ENCODE measurements at places on chromosomes 3 and 15.

GRCh38 chr3:2921903-2922302, 188.3 kb downstream of the IL5RA start:
- DNase-seq = no peak

- no peak for DNase-seq
These were observed at the start of gene PRR20G for GRCh38 chr3:127287840-127288239. PRR20G (minus strand) TSS chr3:127288046; CDS start chr3:127287365, 681 bp downstream.

DNA sequence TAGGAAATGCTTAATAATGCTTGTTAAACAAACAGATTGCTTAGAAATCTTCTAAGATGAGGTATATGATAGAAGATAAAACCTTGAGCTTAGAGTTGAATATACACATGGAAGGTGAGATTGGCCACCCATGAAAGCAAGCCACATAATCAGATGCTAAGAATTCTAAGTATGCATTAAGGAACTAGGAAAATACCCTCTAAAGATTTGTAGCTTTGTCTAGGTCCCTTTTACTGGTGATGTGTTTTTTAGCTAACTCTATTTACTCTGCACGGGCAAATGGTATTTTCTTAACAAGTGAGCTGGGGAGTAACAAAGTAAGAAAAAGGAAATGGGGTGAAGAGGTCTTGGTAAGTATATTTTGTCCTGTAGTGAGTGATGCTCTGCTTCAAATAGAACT, 310.3 kb downstream of the OXSM start:
- DNase-seq = no peak

GRCh38 chr15:66895794-66896453, 169.5 kb upstream of the SMAD3 start:
- DNase-seq = no peak

- peak; percentile 55 for DNase-seq
These were observed 1.9 kb downstream of the PCOLCE2 start for GRCh38 chr3:142886940-142887339.

- DNase-seq = no peak
These were observed 87.8 kb downstream of the NCEH1 start for GRCh38 chr3:172622916-172623700.

DNA sequence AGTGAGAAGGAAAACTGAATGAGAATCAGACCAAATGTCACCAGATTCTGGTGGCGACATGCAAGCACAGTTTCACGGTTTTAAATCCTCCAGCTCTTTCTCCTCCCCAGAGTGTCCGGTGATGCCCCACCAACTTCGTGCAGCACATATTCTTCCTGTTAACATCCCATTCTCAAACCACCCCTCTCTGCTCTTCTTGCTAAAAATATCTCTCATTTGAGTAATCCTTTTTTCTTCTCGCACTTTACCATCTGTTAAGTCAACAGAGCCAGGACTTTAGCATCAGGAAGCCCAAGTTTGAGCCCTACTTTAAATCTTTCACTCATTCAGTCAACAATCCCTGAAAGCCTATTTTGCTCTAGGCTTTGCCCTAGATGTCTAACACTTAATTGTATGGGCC, 68.2 kb upstream of the VGLL4 start:
- DNase-seq = no peak

- DNase-seq = no peak
These were observed 26.7 kb downstream of the ABHD2 start for GRCh38 chr15:89114990-89115389.

DNA sequence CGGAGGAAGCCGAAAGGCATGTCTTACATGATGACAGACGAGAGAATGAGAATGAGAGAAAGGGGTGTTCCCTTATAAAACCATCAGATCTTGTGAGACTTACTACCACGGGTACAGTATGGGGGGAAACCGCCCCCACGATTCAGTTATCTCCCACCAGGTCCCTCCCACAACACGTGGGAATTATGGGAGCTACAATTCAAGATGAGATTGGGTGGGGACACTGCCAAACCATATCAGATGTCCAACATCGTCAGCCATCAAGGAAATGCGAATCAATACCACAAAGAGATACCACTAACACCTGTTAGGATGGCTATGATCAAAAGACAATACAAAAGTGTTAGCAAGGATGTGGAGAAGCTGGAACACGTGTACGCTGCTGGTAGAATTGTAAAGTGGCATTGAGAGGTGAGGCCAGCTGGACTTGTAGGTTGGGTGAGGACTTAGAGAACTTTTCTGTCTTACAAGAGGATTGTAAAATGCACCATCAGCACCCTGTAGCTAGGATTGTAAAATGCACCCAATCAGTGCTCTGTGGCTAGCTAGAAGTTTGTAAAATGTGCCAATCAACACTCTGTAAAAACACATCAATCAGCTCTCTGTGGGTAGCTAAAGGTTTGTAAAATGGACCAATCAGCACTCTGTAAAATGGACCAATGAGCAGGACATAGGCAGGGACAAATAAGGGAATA, 37.5 kb downstream of the VGLL4 start:
- no peak for DNase-seq

DNA sequence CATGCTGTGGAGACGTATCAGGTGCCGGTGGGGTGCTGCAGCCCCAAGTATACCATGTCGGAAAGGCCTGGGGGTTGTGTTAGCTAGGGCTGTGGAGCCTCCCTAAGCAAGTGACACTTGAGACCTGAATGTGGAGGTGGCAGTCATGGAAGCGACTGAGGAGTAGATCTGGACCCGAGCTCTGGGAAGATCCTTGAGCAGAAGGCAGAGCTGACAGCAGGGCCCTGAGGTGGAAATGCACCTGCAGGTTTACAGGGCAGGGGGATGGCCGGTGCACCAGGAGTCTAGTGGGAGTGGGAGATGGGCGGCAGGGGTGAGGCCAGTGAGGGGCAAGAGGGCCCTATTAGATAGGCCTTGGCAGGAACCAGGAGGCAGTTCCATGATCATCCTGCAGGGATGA, 91.8 kb upstream of the PLXNA1 start:
- DNase-seq = no peak

GRCh38 chr3:29899021-29899420, 618.1 kb downstream of the RBMS3 start:
- no peak for DNase-seq

DNA sequence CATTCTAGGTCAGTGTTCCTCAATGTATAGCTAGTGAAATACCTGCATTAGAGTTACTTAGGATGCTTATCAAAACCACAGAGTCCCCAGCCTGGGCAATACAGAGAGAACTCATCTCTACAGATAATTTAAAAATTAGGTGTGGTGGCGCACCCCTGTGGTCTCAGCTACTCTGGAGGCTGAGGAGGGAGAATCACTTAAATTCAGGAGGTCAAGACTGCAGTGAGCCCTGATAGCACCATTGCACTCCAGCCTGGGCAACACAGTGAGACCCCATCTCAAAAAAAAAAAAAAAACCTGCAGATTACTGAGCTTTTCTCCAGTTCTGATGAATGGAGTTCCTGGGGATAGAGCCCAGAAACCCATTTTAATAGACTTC, 10.1 kb upstream of the MINDY2 start:
- DNase-seq = no peak

GRCh38 chr15:64950888-64951287, 38.8 kb downstream of the SPG21 start:
- DNase-seq = no peak

- no peak for DNase-seq
These were observed 1.2 kb downstream of the TRH start for GRCh38 chr3:129975705-129976048.

GRCh38 chr3:13204177-13204581, 130.9 kb upstream of the IQSEC1 start:
- DNase-seq = no peak

GRCh38 chr3:191414732-191415131, 46.2 kb upstream of the PYDC2 start:
- DNase-seq = no peak

- DNase-seq = no peak
These were observed 22.4 kb downstream of the FNDC3B start for GRCh38 chr3:172061724-172062184.

DNA sequence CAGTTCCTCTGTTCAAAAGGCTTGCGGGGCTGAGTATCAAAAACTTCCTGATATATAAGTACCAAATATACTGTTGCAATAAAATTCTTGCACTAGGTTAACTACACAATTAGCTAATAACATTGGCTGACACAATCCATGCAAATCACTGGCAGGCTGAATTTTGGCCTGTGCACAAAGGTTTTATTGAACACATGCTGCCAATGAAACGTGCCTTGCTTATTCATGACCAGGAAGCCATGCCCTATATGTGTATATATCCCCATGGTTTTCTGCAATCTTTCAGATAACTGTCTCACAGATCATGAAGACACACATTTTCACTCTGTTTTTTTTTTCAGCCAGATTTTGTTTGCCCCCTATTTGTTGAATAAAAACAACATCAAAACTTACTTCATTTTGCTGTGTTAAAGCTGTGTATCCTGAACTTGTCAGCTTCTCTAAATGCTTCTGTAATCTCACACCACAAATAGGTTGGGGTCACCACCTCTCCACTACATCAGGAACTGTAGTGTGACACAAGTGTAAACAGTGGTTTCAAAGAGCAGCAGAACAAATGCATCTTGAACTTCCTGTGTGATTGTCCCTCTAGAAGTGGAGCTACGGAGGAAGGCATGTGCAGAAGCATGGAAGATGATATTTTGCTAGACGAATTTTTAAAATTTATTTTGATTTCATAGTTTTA, 920.7 kb upstream of the NR2F2 start:
- no peak for DNase-seq

DNA sequence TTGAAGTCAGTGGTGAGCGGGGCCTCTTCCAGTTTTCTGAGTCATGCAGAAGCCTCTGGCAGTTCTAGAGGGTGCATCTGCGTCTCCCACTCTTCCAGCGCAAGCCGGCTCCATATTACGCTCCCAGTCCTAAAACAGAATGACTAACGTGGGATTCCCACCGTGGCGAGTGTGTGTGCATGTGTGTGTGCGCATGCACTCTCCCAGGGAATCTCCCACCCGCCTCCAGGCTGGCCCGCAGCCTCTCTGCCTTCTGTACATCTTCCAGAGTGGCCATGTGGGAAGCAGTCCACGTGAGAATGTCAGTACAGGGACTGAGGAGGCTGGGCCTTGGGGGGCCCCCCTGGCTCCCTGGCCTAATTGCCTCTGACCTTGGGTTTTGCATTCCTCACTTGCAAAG, 87.7 kb downstream of the LSM3 start:
- peak; percentile 16 for DNase-seq

GRCh38 chr15:27342991-27343390, 372.0 kb downstream of the GABRG3 start:
- no peak for DNase-seq

DNA sequence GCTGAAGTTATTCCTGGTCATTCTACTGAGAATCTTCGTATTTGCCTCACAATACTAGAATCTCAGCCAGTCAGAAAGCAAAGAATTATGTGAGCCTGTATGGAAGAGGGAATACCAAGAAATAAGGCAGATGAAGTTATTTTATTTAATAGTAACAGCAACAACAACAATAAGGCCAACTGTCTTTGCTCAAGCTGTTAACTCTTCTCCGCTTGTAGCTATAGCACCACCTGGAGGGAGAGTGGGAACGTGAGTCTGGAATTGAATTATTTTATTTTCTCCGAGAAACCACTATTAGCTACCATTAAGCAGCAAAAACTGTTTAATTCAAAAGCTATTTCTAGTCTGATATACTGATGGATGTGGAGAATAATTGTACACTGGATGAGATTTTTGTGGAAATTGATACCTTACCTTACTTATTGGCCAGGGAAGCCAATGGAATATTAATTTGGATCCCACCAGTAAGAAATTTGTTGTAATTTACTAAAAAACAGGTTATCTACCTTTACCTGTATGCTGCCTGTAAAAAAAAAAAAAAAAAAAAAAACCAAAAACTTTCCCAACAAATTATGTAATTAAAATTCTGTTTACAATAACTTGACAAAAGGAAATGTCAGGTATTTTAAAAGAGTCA, 50.1 kb downstream of the CALML4 start:
- DNase-seq = peak; percentile 23

- peak; percentile 81 for DNase-seq
These were observed 60.6 kb downstream of the CD200R1L start for GRCh38 chr3:112786002-112786590.

- DNase-seq = no peak
These were observed 472.7 kb upstream of the CFAP20DC start for GRCh38 chr3:59522550-59522949.

GRCh38 chr15:63983061-63983711, 63.1 kb downstream of the DAPK2 start:
- DNase-seq = no peak

GRCh38 chr15:57256939-57257338, 119.4 kb upstream of the CGNL1 start:
- DNase-seq = no peak

GRCh38 chr3:117557464-117558090, 848.0 kb downstream of the TUSC7 start:
- no peak for DNase-seq

DNA sequence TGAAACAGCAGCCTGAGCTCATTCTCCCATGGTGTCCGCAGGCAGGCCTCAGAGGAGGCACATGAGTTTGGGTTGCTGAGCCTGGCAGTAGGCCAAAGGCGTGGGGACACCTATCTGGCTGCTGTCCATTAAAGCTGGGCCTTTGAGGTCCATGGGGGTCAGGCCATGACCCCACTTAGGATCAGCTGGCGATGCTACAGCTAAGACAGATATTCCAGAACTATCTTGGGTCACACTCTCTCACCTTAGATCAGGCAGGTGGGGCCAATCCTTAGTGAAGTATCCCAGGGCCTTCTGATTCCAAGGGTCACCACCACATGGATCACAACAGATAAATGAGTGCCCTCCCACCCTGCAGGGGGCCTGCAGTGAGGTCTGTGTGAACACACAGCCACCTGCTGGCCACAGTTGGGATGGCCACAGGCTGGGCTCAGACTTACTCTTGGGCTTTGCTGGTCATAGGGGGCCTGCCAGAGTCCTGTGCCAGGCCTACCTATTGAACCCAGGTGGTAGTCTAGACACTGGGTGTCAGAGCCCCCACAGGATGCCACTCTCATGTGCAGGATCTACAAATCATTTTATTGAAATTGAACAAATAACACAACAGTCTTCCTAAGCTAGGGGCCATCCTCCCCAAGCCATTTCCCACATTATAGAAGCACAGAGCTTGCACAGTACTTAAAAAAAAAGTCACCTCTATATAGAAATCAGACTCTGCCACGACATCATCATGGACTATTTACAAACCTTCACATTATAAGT, 2.0 kb upstream of the HYAL2 start:
- DNase-seq = no peak

GRCh38 chr3:36700537-36701248, 63.7 kb downstream of the DCLK3 start:
- DNase-seq = peak; percentile 55

- DNase-seq = no peak
These were observed 30.7 kb downstream of the MAP2K5 start for GRCh38 chr15:67573194-67573593.

DNA sequence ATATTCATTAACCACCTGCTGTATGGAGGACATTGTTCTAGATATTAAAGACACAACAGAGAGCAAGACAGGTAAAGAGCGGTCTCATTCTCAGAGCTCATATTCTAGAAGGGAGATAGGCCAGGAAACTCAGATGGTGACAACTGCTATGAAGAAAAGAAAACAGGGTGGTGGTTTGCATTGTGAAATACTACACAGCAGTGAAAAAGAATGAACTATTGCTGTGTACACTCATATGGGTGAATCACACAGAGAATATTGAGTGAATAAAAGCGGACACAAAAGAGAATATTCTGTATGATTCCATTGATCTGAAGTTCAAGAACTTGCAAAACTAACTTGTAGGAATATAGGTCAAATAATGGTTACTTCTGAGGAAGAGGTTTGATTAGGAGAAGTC, 76.7 kb downstream of the TOP2B start:
- DNase-seq = no peak

GRCh38 chr3:112984485-112984884, 6.3 kb upstream of the GTPBP8 start:
- no peak for DNase-seq

Data from NCI-H226 (cell line).